ENCODE measurements at places on chromosomes 3 and 15. TPM values are rescaled to one million over a fixed set of nuclear protein-coding genes. Genes with fewer than 3 reads are reported as not detected.

DNA sequence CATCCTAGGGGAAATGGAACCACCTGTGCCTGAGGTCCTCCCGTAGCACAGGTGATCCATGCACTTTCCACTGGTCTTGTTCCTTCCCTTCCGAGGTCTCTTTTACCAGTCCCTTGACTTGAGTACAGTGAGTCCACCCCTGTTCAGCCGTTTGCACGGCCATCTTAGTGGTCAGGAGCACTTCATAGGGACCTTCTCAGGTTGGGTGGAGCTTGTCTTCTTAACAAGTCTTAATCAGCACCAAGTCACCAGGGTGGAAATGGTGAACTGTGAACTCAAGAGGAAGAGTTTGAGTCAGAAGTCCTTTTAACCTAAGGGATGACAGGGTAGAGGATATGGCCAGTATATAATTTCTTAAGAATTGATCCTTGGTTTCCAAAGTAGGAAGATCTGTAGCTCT, 21.4 kb downstream of the ARL8B start:
- no peak for DNase-seq

- no peak for DNase-seq
Measured at GRCh38 chr15:31605467-31605931, 278.9 kb downstream of the KLF13 start.

GRCh38 chr15:100663915-100664281, 61.5 kb downstream of the ASB7 start:
- no peak for DNase-seq

GRCh38 chr3:42020684-42021307, 58.9 kb upstream of the ULK4 start:
- DNase-seq: no peak

DUOXA2 gene
- not detected for polyA plus RNA-seq

GRCh38 chr15:59924812-59925522, 79.1 kb upstream of the FOXB1 start:
- no peak for DNase-seq

ARID3B gene
- 1.9 TPM for polyA plus RNA-seq

GOLGA8T gene
- 0.07 TPM for polyA plus RNA-seq

- no peak for DNase-seq
Measured at GRCh38 chr3:39203860-39204259, 11.5 kb upstream of the XIRP1 start.

GRCh38 chr15:77107531-77108355, 36.8 kb upstream of the TSPAN3 start:
- peak; percentile 56 for DNase-seq

DNA sequence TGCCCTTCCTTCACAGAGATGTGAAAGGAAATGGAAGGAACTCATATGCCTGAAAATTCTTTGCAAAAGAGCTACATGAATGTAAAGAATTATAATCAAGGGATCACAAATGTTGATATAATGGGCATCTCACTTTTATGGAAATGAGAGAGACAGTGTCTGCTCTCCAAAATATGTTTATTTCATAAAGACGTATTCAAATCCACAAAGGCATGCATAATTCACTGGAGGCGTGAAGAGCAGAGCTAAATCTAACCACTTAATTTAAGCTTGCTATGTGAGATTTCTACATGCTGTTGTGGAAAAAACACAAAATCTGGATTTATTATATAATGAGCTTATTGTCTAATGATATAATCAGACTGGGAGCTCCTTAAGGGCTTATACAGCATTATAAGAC, 469.1 kb downstream of the RAP2B start:
- no peak for DNase-seq

SI gene
- 0.01 TPM for polyA plus RNA-seq

- no peak for DNase-seq
Measured at GRCh38 chr3:32888739-32889138, 62.7 kb upstream of the CCR4 start.

SUSD5 gene
- polyA plus RNA-seq: 0.57 TPM

SMAD6 gene
- 19.0 TPM for polyA plus RNA-seq

GRCh38 chr3:49173116-49173791, 1.9 kb downstream of the KLHDC8B start:
- DNase-seq: peak; percentile 88

- no peak for DNase-seq
Measured at GRCh38 chr3:129834580-129834979, 58.9 kb downstream of the TMCC1 start.

CACNA2D2 gene
- polyA plus RNA-seq: 0.49 TPM

GRCh38 chr3:10883478-10884234, 67.6 kb downstream of the SLC6A11 start:
- DNase-seq: no peak

DNA sequence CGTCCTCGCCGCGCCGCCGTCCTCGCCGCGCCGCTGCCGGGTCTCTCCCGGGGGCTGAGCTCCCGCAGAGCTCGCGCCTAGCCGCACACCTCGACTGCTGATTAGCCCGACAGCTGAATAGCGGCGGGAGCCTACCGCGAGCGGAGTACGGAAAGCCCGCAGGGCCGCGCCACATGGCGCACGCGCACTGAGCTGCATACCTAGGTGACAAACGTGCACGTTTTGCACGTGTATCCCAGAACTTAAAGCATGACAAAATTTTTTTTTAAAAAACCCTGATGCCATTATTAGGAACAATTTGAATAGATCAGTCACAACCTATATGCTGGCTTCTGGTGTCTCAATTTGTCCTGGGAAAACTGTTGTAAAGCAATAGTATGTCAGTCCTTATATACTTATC, at the start of gene GOLGA8A:
Gene GOLGA8A (minus strand): TSS at position 122 of the 400 bp plus-strand sequence. CDS start 48,117 bp downstream, outside the sequence.
- peak; percentile 78 for DNase-seq

DNA sequence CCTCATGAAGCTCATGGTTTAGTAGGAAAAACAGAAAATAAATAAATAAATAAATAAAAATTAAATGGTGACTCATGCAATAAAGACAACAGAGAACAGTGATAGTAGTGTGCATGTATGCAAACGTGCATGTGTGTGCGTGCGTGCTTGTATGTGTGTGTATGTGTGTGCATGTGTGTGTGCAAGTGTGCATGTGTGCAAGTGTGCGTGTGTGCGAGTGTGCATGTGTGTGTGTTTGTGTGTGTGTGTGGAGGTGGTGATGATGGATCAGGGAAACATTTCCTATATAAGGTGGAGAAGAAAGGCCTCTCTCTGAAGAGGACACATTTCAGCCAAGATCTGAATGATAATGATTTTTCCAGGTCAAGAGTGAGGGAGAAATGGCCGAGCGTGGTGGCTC, 47.2 kb downstream of the CACNA2D3 start:
- no peak for DNase-seq

- no peak for DNase-seq
Measured at GRCh38 chr3:161409069-161409468, 37.8 kb upstream of the SPTSSB start.

DNA sequence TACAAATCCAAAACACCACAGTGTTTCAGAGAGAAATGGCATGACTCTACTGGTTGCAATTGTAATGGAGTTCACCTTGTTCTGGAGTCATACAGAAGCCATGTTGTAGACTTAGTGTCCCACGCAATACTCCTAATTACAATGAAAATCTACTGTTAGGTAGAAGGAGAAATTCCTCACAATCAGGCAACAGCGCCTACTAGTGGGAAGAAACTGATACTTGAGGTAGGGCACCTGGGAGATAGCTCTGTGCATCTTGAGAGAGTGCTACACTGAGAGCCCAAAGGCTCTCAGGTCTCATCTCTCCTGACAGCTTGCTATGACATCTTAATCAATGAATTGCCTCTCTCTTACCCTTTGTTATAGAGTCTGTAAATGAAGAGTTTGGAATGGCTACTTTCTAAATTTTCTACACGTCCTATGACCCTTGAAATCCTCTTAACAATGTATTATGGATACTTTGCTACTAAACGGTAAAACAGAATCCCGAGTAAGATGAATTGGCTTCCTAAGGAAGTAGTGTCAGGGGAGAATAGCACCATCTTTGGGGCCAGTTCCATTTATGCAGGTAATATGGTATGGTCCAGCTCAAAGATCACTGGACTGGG, 422.7 kb upstream of the TPRG1 start:
- DNase-seq: no peak

CFAP44 gene
- polyA plus RNA-seq: 1.9 TPM

- peak; percentile 53 for DNase-seq
Measured at GRCh38 chr3:72461787-72462186, 386.5 kb downstream of the SHQ1 start.

- no peak for DNase-seq
Measured at GRCh38 chr3:44862226-44862637, 520 bp downstream of the TMEM42 start.

- no peak for DNase-seq
Measured at GRCh38 chr3:159045279-159045885, 243.5 kb downstream of the MFSD1 start.

ZDHHC3 gene
- 17.9 TPM for polyA plus RNA-seq

ASB14 gene
- polyA plus RNA-seq: 3.6 TPM

PLIN1 gene
- 6.5 TPM for polyA plus RNA-seq

GRCh38 chr3:172181932-172182586, 142.7 kb downstream of the FNDC3B start:
- DNase-seq: no peak

- DNase-seq: no peak
Measured at GRCh38 chr3:64501298-64501906, 186.4 kb downstream of the ADAMTS9 start.

- no peak for DNase-seq
Measured at GRCh38 chr3:124941771-124942170, 7.2 kb upstream of the MUC13 start.

DNA sequence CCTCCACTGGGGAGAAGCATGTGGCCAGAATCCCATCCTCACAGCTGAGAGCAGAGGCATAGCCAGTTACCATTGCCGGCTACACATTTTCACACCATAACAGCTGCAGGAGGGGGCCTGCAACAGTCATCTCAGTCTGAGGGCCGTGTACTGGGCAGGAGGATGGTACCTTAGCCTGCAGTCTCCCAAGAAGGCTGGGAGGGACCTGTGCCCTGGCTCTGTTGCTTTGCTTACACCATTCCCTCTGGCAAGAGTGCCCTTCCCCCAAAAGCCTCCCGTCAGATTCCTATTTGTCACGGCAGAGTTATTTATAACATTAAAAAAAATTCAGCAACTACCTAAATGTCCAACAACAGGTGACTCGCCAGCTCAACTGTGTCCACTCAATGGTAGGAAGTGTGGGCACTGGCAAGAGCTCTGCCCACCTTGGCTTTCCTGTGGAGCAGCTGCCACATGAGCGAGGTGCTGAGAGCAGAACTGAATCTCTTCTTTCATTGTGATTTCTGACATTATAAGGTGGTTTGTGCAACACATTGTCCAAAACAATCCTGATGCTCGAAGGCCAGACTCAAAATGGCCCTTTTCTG, 4.4 kb downstream of the CAMKV start:
- no peak for DNase-seq

GCSAM gene
- 0.12 TPM for polyA plus RNA-seq

- DNase-seq: no peak
Measured at GRCh38 chr3:12155828-12156227, 2.9 kb downstream of the TIMP4 start.

DNA sequence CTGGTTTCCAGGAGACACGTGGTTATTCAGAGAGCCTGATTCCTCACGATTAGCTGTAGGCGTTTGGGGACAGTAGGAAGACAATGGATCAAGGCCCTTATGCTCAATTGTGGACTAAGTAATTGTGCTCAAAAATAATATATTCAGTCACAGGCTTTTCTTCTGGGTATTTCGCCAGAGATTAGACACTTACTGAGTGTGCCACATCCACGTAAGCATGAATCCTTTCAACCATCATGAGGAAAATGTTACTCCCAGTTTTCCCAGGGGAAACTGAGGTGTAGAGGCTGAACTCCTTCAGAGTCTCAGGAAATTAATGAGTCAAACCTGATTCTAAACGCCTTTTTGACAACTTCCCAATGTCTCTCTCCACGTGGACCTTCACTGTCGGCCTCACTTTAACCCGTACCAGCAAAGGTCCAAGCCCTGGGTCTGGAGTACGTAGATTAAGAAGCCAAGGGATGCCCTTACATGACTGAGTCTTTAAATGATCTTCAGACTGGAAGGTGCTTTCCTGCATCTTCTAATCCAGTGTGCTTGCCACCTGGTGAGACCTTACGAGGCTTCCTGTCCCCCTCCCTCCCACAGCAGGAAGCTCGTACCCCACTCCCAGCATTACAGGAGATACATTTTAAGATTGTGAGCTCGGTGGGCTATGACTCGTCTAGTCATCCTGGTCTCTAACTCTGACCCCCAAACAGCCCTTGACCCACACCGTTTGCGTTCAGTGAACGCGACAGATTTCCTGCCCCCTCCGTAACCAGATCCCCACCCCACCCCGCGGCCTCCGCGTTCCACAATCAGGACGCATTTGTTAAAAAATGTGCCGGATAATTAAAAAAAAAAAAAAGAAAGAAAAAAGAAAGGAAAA, 1.7 kb downstream of the PKM start:
- DNase-seq: no peak

GRCh38 chr3:73787620-73788019, 162.9 kb upstream of the PDZRN3 start:
- no peak for DNase-seq

DNA sequence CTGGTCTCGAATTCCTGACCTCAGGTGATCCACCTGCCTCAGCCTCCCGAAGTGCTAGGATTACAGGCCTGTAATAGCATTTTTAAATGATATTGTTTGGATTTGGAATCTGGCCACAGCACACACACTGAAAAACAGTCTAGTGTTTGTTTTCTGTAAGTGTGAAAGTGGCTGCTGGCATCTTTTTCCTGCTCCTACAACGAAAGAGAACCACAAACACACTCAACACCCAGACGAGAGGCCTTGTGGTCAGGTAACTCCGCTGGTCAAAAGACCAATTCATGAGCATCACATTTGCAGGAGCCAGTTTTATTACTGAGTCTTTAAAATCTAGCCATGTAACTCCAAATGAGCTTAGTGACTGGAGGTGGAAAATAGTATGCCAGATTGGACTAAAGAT, 50.2 kb downstream of the IMPG2 start:
- no peak for DNase-seq

GRCh38 chr3:26460985-26461384, 161.6 kb upstream of the LRRC3B start:
- DNase-seq: no peak

GRCh38 chr15:32855942-32856341, 138.1 kb downstream of the GREM1 start:
- DNase-seq: no peak

All from heart left ventricle (tissue), 16 donors.